Activated T-cell treated with anti-CD3 and anti-CD28 coated beads, Interleukin-2, amount 50 U/mL, for 1 hour (primary cell): ENCODE measurements at places on chromosomes 2 and 18.

DNA sequence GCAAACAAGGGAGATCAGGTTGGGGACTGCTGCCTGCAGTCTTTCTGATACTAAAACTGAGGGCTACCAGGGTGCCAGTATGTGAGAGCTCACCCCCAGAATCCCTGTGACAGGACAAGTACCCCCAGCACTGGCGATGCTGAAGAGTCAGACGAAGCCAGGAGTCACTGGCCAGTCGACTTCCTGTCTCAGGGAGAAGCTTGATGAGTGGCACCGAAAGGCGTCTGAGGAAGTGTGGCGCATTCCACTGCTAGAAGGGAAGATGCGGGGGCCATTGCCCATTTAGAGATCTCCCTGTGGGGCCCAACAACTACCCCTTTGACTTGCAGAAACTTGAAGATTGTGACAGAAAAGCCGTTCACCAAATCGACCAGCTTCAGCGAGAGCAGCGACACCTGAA lies 22.0 kb downstream of the MXD1 start:
- no peak for DNase-seq

DNA sequence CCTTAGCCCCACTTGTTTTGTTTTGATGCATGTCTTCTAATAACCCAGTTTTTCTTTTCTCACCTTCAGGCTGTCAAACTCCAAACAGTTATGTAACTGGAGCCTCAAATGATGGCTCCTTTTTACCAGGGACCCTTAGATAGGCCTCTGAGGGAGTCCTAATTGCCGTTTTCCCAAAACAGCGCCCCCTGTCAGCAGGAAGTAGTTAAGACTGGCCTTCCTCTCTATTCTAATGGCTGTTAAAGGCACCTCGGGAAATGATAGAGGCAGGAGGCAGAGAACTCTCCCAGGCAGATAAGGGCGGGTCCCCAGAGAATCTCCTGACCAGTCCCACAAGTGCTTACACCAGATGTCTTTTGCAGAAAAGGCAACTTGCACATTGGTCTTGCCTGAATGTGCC lies 123.2 kb downstream of the KCNS3 start:
- DNase-seq, result no peak

DNA sequence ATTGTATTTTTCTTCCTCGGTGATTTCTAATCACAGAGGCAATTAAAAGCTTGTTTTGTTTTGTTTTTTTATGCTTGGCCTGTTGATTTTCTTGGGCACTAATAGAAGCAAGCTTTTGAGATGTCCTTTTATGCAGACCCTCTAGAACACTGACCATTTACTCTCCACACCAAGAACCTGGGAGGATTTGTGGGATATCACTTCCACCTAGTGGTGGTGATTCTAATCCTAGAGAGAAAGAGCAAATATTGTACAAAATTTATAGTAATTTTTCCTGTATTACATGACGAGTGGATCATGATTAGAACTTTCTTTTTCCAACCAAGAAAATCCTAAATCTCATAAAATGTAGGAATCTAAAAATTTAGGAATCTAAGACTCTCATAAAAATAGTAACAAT lies 23.4 kb downstream of the NEMP2 start:
- DNase-seq, result no peak

DNA sequence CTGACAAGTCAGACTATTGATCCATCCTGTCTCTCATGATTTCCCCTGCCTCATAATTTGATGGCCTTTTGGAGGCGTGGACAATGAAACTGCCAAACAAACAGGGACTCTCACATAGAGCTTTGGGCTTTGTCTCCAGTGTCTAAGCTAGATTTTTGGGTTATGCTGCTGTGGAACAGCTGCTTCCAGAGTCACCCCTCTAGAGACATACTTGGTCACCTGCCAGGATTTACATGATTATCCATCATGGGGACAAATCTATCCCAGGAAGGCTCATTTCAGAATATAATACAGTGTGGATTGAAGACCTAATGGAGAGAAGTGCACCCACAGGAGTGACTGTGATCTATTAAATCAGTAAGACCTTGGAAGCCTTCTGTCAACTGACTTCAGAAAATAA lies 159.6 kb downstream of the SLC8A1 start:
- no peak for DNase-seq

DNA sequence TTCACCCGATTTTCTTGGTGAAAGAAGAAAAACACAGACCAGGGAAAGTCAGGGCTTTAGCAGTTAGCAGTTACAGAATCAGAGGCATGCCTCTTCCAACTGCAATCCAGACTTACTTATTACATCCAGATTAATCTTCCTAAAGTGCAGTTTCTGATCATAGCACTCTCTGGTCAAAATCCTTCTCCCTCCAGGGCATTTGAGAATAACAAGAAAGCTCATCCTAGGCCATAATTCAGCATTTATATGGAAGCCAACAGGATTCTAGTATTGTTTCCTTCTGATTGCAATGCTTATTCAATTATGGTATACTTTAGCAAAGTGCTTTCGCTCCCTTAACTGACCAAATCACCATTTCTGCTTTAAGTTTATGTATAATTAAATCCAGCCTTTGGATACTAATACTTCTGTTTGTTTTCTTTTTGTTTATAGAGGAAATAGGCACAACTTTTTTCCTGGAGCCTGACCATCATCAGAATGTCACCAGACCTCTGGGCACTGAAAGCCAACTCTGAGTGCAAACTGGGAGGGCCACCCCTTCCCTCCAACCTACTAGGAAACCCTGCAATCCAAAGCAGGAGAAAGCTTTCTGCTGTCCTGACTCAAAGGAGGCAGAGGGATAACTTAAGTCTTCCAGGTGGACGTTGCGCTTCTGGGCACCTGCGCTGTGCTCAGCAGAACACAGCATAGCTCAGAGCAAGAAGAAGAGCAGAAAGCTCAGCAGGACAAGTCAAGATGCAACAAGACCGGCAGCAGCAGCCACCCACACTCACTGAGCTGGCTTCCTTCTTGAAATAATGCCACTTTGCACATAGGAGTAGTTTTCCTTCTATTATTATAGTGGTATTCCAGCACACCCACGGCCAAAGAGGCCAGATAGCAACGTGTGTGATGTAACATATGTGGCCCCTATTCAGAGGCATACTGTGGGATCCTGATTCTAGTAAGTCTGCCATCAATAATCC lies 99.3 kb downstream of the STK39 start:
- no peak for DNase-seq

- no peak for DNase-seq
Measured at GRCh38 chr2:224894356-224894755, 147.9 kb downstream of the DOCK10 start.

- DNase-seq, result no peak
Measured at GRCh38 chr2:190726255-190726654, 77.4 kb downstream of the NAB1 start.

- no peak for DNase-seq
Measured at GRCh38 chr2:144583741-144584453, 64.0 kb upstream of the ZEB2 start.

GRCh38 chr2:12428786-12429185 lies 287.9 kb upstream of the TRIB2 start:
- no peak for DNase-seq
